Fibroblast of villous mesenchyme (primary cell): ENCODE measurements at places on chromosomes 1 and 21.

DNA sequence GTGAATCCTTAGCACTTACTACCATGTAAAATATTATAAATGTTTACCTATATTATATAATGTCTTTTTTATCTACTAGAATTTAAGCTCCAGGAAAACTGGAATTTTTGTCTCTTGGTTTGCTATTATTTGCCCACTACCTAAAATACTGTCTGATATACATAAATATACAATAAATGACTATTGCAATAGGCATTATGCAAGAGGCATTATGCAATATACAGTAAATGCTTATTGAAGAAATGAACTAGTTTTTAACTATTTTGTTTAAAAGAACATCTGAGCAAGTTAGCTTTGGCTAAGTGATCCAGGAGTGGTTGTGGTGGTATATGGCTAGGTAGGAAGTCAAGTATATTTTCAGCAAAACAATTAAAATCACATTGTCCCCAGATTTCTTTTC, 640.2 kb upstream of the PKN2 start:
- DNase-seq = peak; percentile 4

GRCh38 chr1:80363689-80364475, 1357.4 kb upstream of the ADGRL4 start:
- no peak for DNase-seq

DNA sequence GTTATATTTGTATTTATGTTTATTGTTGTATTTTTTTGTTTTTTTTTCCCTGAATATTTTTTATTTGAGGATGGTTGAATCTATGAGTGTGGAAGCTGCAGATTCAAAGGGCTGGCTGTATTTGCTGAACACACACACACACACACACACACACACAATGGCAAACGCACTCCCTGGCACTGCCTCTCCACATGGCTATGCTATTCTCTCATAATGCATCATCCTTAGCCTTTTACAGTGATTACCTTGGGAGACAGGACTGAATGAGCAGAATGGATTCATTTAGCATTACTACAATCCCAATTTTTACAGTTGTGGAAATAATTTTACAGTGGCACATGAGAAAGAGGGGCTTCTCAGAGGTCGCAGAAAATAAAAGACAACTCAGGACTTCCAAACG, 390.1 kb downstream of the PCP4 start:
- DNase-seq = no peak

GRCh38 chr1:32536117-32536516, 3.1 kb upstream of the ZBTB8A start:
- DNase-seq = no peak

DNA sequence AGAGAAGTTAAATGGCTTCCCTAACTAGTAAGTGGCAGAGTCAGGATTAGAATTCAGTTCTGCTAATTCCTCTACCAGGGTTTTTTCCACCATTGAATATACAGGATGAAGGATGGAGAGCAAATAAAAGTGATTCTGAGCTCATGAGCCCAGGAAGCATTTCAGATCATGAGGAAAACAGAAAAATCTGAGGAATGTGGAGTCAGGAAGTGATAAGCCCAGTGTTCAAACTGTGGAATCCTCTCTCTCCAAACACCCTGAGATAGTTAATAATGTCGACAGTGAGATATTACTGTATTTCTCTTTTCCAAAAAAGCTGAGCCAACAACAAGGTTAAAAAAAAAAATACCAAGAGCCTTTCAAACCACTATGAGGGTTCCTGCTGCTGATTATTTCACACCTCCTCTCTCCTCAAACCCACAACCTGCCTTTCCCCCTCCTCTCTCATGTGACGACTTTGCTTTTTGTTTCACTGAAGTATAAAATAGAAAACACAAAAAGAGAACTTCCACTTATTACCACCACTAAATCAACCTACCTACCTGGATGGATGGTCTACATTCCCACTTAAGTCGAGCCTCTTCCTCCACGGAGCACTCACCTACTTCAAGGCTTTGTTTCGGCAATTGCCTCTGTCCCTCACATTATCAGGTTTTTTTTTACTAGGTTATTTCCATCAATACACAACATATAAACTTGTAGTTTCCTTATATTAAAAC, 8.9 kb downstream of the SLAMF1 start:
- DNase-seq = no peak

GRCh38 chr1:242318140-242318539, 206.4 kb downstream of the PLD5 start:
- no peak for DNase-seq
